ENCODE measurements at places on chromosomes 7 and 10.

- no peak for DNase-seq
Measured at GRCh38 chr10:12444981-12445700, 95.8 kb downstream of the CAMK1D start.

DNA sequence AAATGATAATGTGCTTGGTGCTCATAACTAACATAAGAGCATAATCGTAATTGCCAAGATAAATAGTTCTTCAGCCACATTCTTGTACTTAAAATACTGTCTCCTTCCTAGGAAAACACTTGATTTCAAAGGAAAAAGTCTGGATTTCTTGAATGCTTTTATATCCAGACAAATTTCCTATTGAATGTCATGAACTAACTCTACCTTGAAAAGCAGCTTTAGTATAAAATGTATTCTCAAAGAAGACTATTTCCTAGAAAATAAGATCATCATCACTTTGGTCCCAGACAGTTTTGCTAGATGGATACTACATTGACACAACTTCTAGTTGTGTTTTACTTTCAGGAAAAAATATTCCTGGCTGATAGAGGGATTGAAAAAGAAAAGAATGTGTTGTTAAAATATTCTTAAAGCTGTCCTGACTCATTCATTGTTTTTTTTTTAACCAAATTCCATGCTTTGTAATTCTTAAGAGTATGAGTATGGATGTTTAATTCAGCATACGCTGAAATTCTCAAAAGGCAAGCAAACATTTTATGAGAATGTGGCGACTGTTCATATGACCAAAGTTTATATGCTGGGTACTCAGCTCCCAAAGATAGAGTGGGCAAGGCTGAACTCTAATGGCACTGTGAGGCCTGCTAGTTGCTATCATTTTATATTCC lies 106.1 kb downstream of the PPP1R3A start:
- no peak for DNase-seq

- DNase-seq, result no peak
Measured at GRCh38 chr10:63068246-63068645, 64.9 kb upstream of the NRBF2 start.

GRCh38 chr7:85673876-85674275 lies 487.0 kb upstream of the SEMA3D start:
- DNase-seq, result no peak

GRCh38 chr10:9302140-9302746 lies 1247.8 kb downstream of the GATA3 start:
- no peak for DNase-seq
